PC-9 (cell line): ENCODE measurements at places on chromosomes 5 and 9.

- H3K4me1 ChIP-seq: no peaks in the 10 kb centered on the region
- H3K36me3 ChIP-seq: no peaks in the 10 kb centered on the region
- no peak overlapping the region for H3K4me3 ChIP-seq
- H3K27ac ChIP-seq: no peak overlapping the region
Observed at GRCh38 chr5:109479260-109479860, 69.6 kb upstream of the PJA2 start.

- peaks cover 43% of the 10 kb centered on the region for H3K4me1 ChIP-seq
- no peak overlapping the region for H3K4me3 ChIP-seq
- H3K36me3 ChIP-seq: peaks cover 27% of the 10 kb centered on the region
Observed at GRCh38 chr5:78633700-78634099, 14.9 kb downstream of the LHFPL2 start.

GRCh38 chr5:143241892-143242291 is 161.6 kb downstream of the NR3C1 start:
- H3K4me3 ChIP-seq: no peak overlapping the region
- H3K27ac ChIP-seq: peak overlapping the region; percentile 91
- peak; percentile 78 for DNase-seq

DNA sequence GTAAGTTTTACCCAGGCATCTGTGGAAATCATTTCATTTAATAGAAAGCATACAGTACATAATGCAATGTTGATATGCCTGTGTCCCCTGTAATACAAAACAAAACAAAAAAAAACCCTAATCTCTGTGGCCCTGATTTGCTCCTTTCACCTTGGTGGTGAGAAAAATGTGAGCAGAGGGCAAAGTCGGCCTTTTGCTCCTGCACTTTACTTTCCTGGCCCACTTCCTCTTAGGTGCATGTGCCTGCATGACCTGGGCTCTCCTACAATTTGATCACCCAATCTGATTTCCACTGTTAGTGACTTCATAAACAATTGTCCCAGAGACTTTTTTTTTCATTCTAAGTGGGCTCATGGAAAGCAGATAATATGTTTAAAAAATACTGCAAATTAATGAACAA is 424.3 kb downstream of the SEMA5A start:
- no peak overlapping the region for H3K27ac ChIP-seq
- H3K36me3 ChIP-seq: no peaks in the 10 kb centered on the region
- no peaks in the 10 kb centered on the region for H3K27me3 ChIP-seq
- H3K4me1 ChIP-seq: no peaks in the 10 kb centered on the region
- H3K4me3 ChIP-seq: no peak overlapping the region

GRCh38 chr5:131928957-131929356 is 16.5 kb downstream of the MEIKIN start:
- DNase-seq: no peak
- H3K36me3 ChIP-seq: no peaks in the 10 kb centered on the region
- no peak overlapping the region for H3K27ac ChIP-seq
- H3K27me3 ChIP-seq: peaks cover 8% of the 10 kb centered on the region; the same call in 1 of the 2 replicates
- no peak overlapping the region for H3K4me3 ChIP-seq
- H3K4me1 ChIP-seq: no peaks in the 10 kb centered on the region

- H3K36me3 ChIP-seq: peaks cover 5% of the 10 kb centered on the region; the same call in 1 of the 2 replicates
- H3K4me3 ChIP-seq: no peak overlapping the region
- no peaks in the 10 kb centered on the region for H3K4me1 ChIP-seq
- DNase-seq: no peak
- no peak overlapping the region for H3K27ac ChIP-seq
Observed at GRCh38 chr9:72213906-72214305, 64.7 kb downstream of the GDA start.

- H3K4me3 ChIP-seq: no peak overlapping the region
- no peaks in the 10 kb centered on the region for H3K4me1 ChIP-seq
Observed at GRCh38 chr5:107916731-107917725, 246.3 kb upstream of the EFNA5 start.

DNA sequence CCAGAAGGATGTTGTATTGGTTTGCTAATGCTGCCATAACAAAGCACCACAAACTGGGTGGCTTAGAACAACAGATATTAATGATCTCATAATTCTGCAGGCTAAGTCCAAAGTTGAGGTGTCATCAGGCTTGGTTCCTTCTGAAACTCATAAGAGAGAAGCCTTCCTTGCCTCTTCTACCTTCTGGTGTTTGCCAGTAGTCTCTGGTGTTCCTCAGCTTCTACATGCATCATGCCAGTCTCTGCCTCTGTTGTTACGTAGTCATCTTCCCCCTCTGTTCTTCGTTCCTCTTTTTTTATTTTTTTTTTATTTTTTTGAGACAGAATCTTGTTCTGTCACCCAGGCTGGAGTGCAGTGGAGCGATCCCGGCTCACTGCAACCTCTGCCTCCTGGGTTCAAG is 61.8 kb downstream of the LRRC70 start:
- H3K4me1 ChIP-seq: no peaks in the 10 kb centered on the region
- no peak overlapping the region for H3K27ac ChIP-seq
- H3K4me3 ChIP-seq: no peak overlapping the region
- no peaks in the 10 kb centered on the region for H3K36me3 ChIP-seq
- no peaks in the 10 kb centered on the region for H3K27me3 ChIP-seq
- DNase-seq: no peak

DNA sequence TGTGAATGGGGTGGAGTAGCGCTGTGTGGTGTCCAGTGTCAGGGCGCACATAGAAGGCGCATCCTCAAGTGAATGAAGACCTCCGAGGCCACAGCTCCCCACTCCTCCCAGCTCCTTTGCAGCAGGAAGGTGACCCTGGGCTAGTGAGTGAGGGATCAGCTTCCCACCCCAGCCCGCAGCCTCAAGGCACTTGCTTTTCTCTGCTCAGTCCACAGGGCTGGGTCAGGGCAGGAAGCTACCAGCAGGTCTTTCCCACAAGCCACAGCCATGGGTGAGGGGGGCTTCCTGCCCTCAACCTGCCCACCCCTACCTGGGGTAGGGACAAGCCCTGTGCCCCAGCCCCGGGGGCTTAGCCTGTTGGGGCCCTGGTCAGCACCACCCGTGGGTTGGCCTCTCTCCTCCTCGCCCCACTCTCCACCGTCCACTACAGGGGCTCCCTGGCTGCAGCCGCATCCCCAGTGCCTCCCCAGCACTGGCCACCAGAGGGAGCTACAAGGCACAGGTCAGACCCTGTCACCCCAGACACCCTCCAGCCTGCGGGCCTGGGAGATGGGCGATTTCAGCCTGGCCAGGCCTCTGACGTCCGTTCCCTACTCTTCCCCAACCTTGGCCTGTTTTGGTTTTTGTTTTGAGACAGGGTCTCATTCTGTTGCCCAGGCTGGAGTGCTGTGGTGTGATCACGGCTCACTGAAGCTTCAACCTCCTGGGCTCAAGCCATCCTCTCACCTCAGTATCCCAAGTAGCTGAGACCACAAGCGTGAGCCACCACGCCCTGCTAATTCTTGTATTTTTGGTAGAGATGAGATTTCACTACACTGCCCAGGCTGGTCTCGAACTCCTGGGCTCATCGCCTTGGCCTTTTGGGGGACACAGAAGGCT is 1.3 kb upstream of the ABCA2 start:
- H3K27ac ChIP-seq: no peak overlapping the region
- peak; percentile 86 for DNase-seq
- H3K27me3 ChIP-seq: no peaks in the 10 kb centered on the region
- H3K36me3 ChIP-seq: no peaks in the 10 kb centered on the region
- no peak overlapping the region; the same call in 1 of the 2 replicates for H3K4me3 ChIP-seq

- H3K27me3 ChIP-seq: no peaks in the 10 kb centered on the region
- peaks cover 12% of the 10 kb centered on the region for H3K36me3 ChIP-seq
- no peak overlapping the region for H3K4me3 ChIP-seq
- DNase-seq: no peak
- no peak overlapping the region for H3K27ac ChIP-seq
- H3K4me1 ChIP-seq: peaks cover 17% of the 10 kb centered on the region; the same call in 1 of the 2 replicates
Observed at GRCh38 chr9:136407911-136408310, 2.5 kb downstream of the ENTR1 start.

DNA sequence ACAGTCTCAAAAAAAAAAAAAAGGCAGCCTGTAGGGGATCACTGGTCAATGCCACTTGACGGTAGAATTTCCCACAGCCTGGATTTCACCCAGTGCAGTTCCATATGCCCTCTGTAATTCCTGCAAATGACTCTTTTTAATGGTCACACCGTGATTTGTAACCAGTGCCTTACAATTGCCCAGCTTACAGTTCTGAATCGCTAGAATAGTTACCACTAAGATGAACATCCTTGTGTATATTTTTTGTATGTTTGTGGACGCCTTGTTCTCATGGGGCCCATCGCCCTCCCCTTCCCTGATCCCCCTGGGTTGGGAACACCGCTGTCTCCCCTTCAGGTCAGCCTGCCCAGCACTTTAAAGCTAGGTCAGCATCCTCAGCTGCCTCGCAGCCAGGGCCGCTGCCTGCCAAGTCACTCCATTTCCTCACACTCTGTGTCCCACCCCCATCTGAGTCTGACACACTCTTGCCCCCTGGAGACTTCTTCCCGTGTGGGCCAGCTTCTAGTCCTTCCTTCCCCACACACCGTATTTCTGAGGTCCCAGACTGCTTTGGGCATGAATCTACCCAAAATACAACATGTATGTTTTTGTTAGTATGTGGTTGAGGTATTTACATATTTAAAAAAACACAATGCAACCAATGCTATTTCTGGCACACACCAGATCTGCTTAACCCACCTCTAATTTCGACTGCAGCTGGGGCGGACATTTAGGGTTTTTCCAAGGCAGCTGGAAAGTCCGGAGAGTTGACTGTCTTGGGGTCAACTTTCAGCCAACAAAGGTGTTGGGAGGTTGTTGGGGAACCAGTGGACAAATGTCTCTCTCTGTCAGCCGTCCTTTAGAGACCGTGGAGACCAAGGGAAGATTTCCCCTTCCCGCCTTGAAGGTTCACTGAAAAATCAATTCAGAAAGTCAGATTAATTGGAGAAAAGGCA is 120.5 kb upstream of the NEK6 start:
- no peaks in the 10 kb centered on the region for H3K27me3 ChIP-seq
- no peaks in the 10 kb centered on the region for H3K36me3 ChIP-seq
- no peak overlapping the region for H3K4me3 ChIP-seq
- H3K4me1 ChIP-seq: peaks cover 19% of the 10 kb centered on the region
- H3K27ac ChIP-seq: no peak overlapping the region

- no peak overlapping the region for H3K27ac ChIP-seq
- H3K4me3 ChIP-seq: no peak overlapping the region
- H3K36me3 ChIP-seq: no peaks in the 10 kb centered on the region
- DNase-seq: no peak
- H3K4me1 ChIP-seq: peaks cover 35% of the 10 kb centered on the region
Observed at GRCh38 chr9:129604766-129605163, 16.1 kb downstream of the C9orf50 start.

GRCh38 chr9:133129001-133129795 is 8.2 kb upstream of the RALGDS start:
- H3K4me1 ChIP-seq: peaks cover 45% of the 10 kb centered on the region
- no peak overlapping the region for H3K4me3 ChIP-seq
- H3K27me3 ChIP-seq: no peaks in the 10 kb centered on the region
- H3K36me3 ChIP-seq: no peaks in the 10 kb centered on the region
- H3K27ac ChIP-seq: peak overlapping the region; percentile 10; the same call in 1 of the 2 replicates
- DNase-seq: peak; percentile 92

DNA sequence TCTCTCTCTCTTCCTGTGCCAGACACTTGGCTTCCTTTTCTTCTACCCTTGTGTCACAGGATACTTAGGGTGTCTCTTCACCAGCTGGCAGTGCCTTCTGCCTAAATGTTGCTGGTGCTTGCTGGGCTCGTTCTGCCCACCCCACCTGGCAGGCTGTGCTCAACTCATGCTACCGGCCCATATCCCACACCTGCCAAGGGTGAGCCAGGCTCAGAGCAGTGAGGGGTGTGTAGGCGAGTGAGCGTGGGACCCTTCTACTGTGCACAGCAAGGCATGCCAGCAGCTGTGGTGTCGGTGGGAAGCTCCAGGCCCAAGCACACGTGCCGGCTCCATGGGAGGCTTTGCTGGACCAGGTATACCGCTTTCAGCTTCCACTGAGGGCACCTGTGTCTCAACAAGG is 1626.7 kb upstream of the ACO1 start:
- no peak overlapping the region for H3K4me3 ChIP-seq
- no peak for DNase-seq
- H3K36me3 ChIP-seq: no peaks in the 10 kb centered on the region
- no peak overlapping the region for H3K27ac ChIP-seq
- H3K4me1 ChIP-seq: no peaks in the 10 kb centered on the region
- H3K27me3 ChIP-seq: no peaks in the 10 kb centered on the region

- no peak overlapping the region for H3K27ac ChIP-seq
- H3K27me3 ChIP-seq: no peaks in the 10 kb centered on the region
Observed at GRCh38 chr5:170626507-170627150, 122.8 kb downstream of the KCNIP1 start.

- H3K4me3 ChIP-seq: no peak overlapping the region
- H3K27ac ChIP-seq: no peak overlapping the region
- no peaks in the 10 kb centered on the region for H3K36me3 ChIP-seq
- H3K27me3 ChIP-seq: peaks cover 14% of the 10 kb centered on the region; the same call in 1 of the 2 replicates
- no peak for DNase-seq
Observed at GRCh38 chr5:177356746-177357145, 978 bp upstream of the RGS14 start.

DNA sequence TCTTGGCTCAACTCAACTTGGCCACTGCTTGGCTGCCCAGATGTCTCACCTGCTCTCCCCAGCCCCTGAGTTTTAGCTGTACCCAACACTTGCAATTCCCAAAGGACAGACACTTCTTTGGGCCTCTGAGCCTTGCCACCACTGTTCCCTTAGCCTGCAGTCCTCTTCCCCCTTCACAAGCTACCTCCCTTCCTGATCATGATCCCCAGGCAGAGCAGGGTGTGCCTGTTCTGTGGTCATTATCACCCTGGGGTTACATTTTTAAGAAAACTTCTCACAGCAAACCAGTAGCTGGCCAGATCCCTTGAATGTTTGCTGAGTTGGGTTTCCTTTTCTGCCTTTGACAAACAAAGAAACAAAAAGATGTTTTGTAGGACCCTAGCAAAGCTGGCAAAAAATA is 87.5 kb upstream of the PRRC1 start:
- H3K27me3 ChIP-seq: no peaks in the 10 kb centered on the region
- H3K4me1 ChIP-seq: peaks cover 19% of the 10 kb centered on the region
- DNase-seq: no peak
- no peak overlapping the region for H3K4me3 ChIP-seq

GRCh38 chr5:128341056-128341455 is 197.0 kb downstream of the FBN2 start:
- no peaks in the 10 kb centered on the region for H3K36me3 ChIP-seq
- peaks cover 9% of the 10 kb centered on the region; the same call in 1 of the 2 replicates for H3K27me3 ChIP-seq
- H3K4me3 ChIP-seq: no peak overlapping the region

DNA sequence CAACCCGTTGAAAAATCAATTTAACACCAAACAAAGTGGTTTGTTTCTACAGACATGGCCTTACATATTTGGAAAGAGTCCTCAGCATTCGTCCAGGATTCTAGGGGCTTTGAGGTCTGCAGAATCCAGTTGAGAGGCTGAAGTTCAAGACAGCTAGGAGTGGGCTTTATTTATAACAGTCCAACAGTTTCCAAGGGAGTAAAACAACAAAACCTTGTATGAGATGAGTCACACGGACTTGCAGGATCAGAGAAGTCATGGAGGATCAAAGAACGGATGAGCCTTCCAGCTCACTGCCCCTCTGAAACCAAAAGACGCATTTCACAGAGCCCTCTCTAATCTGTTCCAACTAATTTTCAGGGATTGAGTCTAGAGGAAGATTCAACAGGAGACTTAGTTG is 11.1 kb upstream of the ESM1 start:
- H3K4me1 ChIP-seq: no peaks in the 10 kb centered on the region
- H3K4me3 ChIP-seq: no peak overlapping the region
- no peak overlapping the region for H3K27ac ChIP-seq
- peaks cover 40% of the 10 kb centered on the region for H3K27me3 ChIP-seq

GRCh38 chr9:108664309-108665255 is 191.2 kb downstream of the ACTL7B start:
- DNase-seq: no peak
- no peak overlapping the region for H3K4me3 ChIP-seq
- no peaks in the 10 kb centered on the region for H3K4me1 ChIP-seq
- no peaks in the 10 kb centered on the region for H3K36me3 ChIP-seq

- H3K27ac ChIP-seq: no peak overlapping the region
- H3K4me1 ChIP-seq: no peaks in the 10 kb centered on the region
- no peak overlapping the region for H3K4me3 ChIP-seq
Observed at GRCh38 chr9:37652261-37652660, 1.5 kb downstream of the FRMPD1 start.
